ENCODE measurements at places on chromosomes 2 and 18.

DNA sequence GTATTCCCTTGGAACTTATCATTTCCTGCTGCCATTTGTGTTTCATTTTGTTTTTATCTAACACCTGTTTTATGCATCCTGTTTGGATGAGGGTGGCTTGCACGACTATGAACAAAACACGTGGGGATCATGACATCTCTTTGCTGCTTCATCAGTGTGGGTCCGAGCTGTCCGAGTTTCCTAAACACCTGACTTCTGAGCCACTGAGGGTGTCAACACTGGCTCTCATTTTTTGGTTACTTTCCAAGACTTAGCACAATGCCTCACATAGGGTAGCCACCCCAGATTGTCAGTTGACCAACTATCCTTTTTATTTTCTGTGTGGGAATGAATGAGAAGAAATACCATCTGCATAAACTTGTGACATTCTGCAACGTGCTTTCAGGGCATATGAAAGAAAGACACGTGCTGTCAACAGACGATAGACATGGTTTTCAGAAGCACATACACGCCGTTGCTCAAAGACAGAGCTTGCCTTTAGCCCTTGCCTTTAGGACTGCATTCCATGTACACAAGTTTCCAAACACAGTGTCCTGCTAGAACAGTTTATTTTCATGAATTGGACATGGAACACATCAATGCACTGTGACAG is 166.7 kb downstream of the MYT1L start:
- no peak for DNase-seq

DNA sequence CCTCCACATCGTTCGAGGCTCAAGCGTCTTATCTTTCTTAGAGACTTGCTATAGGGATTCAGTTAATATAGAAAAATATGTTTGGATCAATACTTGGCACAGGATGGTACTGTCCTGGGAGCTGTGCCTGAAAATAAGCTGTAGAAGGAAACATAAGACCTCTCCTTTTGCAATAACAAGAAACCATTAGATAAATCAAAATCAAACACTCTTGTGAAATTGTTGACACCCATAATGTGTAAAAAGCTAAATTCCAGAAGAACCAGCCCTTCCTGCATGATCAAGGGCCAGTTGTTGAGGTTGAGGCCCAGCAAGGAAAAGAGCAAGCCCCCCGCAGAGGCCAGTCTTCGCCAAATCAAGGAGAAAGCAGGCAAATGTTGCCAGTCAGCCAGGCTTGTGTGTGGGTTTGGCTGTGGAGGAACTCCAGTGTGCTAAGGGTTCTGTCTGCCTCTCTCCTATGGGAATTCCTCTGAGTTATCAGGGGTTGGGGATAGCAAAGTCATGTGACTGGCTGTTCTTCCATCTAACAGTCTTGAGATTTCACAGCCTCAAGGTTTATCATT is 185.7 kb downstream of the ACKR3 start:
- no peak for DNase-seq

- no peak for DNase-seq
Observed at GRCh38 chr2:9941196-9941995, 10.1 kb upstream of the GRHL1 start.

DNA sequence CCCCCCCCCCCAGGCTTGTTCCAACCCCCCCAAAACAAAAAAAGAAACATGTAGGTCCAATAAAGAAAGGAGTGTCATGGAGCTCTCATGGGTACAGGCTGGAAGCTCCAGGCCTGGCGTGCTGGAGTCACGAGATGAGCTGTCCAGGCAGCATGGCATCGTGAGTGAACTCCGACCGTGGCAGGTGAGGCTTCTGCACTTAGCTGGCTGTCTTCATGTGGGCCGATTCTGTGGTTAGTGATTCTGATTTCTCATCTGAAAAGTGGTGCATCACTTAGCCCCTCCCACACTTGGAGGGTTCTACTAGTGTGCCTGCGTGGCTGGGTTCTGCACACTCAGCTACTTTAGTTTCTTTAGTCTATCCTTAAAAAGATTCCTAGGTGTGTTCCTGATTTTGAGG is 126.4 kb upstream of the MGAT5 start:
- peak; percentile 42 for DNase-seq

DNA sequence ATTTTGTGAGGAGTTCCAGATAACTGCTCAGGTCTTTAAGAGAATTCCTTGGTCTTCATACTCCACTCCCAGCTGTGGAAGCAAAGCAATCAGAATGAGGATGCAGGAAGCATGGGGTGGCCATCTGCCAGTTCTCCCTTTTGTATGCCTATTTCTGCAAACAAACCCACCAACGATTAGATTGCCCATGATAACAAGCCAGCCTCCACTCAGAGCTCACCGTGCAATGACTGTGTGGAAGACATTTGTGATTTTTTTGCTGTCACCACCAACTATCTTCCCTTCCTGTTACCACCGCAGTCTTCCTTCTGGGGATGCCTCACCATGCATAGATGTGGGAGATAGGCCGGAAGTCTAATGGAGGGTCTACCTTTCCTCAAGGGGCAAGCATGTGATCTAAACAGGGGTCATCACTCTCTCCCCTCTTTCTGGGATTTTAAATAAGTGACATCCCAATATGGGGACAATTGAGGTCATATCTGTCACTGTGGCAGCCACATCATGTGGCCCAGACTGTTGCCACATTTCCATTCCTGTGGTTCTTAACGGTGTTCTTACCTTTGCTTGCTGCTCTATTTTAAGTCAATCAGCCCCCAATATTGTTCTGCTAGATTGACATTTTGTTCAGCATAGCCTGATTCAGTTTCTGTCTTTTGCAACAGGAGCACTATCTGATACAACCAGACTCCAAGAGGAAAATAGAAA is 4.4 kb downstream of the AFF3 start:
- no peak for DNase-seq

DNA sequence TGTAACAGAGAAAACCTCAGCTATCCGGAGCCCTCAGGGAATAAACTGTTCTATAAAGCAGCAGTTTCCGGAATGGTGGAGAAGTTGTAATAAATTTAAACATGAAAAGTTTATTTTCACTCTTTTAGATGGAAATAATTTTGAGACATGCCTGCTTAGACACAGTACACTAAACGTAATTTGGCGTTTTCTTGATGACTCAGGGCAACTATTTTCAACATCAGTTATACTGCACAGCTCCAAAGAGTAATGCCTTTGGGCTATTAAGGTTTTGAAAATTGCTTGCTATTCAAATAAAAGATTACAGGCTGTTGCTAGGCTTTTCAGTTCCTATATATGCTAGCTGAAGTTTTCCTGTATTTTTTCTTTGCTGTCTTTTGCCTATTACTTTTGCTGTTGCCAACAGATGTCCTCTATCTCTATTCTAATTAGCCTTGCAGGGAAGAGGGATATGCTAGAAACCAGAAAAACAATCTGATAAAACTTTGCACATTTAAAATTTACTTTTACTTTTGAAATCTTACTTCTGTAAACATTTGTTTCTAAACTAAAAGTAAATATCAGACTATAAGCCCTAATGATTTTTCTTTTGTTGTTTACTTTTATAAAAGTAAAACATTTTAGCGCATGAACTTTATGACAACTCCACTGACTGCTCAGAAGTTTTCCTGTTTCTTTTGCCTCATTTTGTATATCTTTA is 113.4 kb upstream of the WDSUB1 start:
- DNase-seq: no peak

GRCh38 chr2:1492711-1493430 is 79.6 kb downstream of the TPO start:
- no peak for DNase-seq

All from activated CD8-positive, alpha-beta memory T cell treated with anti-CD3 and anti-CD28 coated beads for 4 hours (primary cell).